Spleen (tissue), 13 donors: ENCODE measurements at places on chromosomes 11 and 22. TPM values are rescaled to one million over a fixed set of nuclear protein-coding genes. Genes with fewer than 3 reads are reported as not detected.

- H3K4me1 ChIP-seq, result no peaks in the 10 kb centered on the region
- no peak for DNase-seq
- no peak overlapping the region for H3K27ac ChIP-seq
- H3K27me3 ChIP-seq, result no peaks in the 10 kb centered on the region
- no peak overlapping the region for H3K4me3 ChIP-seq
Measured at GRCh38 chr11:60594998-60595642, 79.9 kb downstream of the MS4A13 start.

PRR33 gene
- total RNA-seq, result not detected

EHF gene
- 0.85 TPM for total RNA-seq

KCNJ5 gene
- 42.9 TPM for total RNA-seq

GRCh38 chr11:61747192-61747966, 5.1 kb upstream of the MYRF start:
- no peak overlapping the region for H3K27ac ChIP-seq
- peak; percentile 90 for DNase-seq
- H3K4me3 ChIP-seq, result no peak overlapping the region
- H3K36me3 ChIP-seq, result no peaks in the 10 kb centered on the region

GRCh38 chr22:43707648-43708047, 104.5 kb downstream of the EFCAB6 start:
- no peak overlapping the region for H3K4me3 ChIP-seq
- no peak overlapping the region for H3K27ac ChIP-seq
- no peaks in the 10 kb centered on the region for H3K4me1 ChIP-seq
- DNase-seq, result no peak
- H3K36me3 ChIP-seq, result no peaks in the 10 kb centered on the region
- no peaks in the 10 kb centered on the region for H3K27me3 ChIP-seq

APOBEC3A gene
- 32.0 TPM for total RNA-seq

DNA sequence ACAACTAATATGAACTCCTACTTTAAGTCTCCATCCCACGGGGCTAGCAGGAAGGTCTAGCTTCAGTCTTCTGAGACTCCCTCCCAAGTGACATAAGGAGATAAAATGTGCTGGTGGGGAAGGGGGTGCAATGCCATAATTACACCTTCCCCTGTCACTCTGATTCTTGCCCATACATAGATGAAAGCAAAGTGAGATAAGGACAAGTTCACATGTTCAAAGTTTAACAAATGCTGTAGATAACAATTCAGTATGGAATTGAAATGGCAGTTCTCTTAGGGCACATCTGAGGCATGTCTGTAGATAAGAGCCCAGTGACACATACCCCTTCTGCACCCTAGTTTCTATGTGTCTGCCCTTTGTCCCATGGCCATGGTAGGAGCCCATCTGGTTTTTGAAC, 38.2 kb upstream of the PANX1 start:
- H3K27me3 ChIP-seq, result no peaks in the 10 kb centered on the region
- H3K27ac ChIP-seq, result no peak overlapping the region

GRCh38 chr11:20197881-20198280, 37.6 kb upstream of the DBX1 start:
- no peak for DNase-seq
- no peak overlapping the region for H3K27ac ChIP-seq
- no peaks in the 10 kb centered on the region for H3K36me3 ChIP-seq
- H3K4me3 ChIP-seq, result no peak overlapping the region

GRCh38 chr11:113203141-113203753, 111.1 kb upstream of the TTC12 start:
- H3K36me3 ChIP-seq, result no peaks in the 10 kb centered on the region
- no peak overlapping the region for H3K27ac ChIP-seq
- DNase-seq, result no peak
- H3K4me3 ChIP-seq, result no peak overlapping the region

GRCh38 chr22:39474351-39475111, 17.7 kb downstream of the MGAT3 start:
- H3K36me3 ChIP-seq, result no peaks in the 10 kb centered on the region
- peaks cover 24% of the 10 kb centered on the region for H3K4me1 ChIP-seq

ADM2 gene
- 3.3 TPM for total RNA-seq

DNA sequence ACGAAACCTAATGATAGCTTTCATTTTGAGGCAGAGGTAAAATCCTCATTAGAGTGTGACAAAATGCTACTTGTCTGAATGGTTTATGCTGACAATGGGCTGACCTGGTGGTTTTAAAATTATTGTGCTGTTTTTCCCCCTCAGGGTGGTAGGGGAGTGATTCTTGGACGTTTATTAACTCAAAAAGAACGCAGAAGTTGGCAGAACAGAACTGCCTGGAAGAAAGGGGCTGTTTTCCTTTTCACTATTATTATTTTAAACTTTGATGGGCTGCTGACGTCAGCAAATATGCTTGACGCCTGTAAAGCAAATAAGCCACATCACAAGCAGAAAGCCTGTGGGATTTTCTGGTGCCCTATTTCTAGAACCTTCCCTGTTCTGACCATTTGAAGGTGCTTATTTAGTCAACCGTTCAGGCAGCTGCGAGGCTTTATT, 4.0 kb downstream of the RASSF10 start:
- no peak for DNase-seq
- H3K4me1 ChIP-seq, result peaks cover 25% of the 10 kb centered on the region
- peaks cover 95% of the 10 kb centered on the region for H3K27me3 ChIP-seq
- H3K36me3 ChIP-seq, result no peaks in the 10 kb centered on the region

DNA sequence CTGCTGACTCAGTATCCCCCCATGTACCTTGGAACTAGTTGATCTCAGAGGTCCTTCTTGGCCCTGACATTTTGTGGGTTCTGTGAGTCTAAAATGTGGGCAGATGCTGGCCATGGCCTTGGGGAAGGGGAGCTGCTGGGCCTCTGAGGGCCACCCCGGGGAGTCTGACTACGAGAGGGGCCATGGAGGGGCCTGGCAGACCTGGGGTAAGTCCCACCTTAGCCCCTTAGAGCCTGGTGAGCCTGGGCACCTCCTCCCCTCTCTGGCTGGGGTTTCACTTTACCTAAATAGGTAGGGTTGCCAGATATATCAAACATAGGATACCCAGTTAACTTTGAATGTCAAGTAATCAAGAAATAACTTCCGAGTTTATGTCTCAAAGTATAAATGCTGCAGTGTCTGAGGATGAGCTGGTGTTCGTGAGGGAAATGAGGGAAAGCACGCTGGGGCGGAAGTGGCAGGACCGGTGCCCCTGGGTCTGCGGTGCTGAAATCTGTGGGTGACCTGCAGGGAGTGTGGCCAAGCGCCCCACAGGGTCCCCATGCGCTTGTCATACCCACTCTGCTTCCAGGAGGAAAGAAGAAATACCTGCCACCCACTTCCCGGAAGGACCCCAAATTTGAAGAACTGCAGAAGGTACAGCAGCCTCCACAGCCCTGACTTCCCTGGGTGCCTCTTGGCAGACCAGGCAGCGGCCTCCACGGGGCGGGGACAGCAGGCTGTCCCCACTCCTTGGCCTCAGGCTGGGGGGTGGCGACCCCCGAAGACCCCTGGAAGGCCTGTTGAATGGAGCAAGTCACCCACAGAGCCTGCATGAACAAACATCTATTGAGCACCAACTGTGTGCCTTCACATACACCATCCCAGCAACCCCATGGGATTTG, 4.8 kb downstream of the PARVG start:
- H3K4me1 ChIP-seq, result peaks cover 11% of the 10 kb centered on the region
- DNase-seq, result peak; percentile 72
- no peak overlapping the region for H3K27ac ChIP-seq
- H3K27me3 ChIP-seq, result peaks cover 5% of the 10 kb centered on the region
- no peak overlapping the region for H3K4me3 ChIP-seq

DNA sequence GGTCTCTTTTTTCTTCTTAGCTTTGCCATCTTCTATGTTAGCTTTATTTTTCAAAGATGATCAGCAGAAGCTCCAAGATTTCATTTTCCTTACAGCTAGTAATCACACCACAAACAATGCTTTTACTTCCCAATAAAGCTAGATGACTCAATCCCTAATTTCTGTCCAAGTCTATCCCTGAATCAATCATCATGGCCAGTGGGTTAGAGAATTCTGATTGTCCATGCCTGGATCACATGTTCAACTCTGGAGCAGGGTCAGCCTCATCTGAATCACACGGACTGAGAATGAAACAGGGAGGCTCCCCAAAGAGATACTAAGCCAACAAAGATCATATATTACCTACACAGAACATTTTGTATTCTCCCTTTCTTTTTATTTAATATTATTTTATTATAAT, 79.6 kb downstream of the BBOX1 start:
- H3K27ac ChIP-seq, result no peak overlapping the region
- no peak for DNase-seq
- H3K4me1 ChIP-seq, result no peaks in the 10 kb centered on the region
- no peaks in the 10 kb centered on the region for H3K36me3 ChIP-seq
- H3K4me3 ChIP-seq, result no peak overlapping the region

DNA sequence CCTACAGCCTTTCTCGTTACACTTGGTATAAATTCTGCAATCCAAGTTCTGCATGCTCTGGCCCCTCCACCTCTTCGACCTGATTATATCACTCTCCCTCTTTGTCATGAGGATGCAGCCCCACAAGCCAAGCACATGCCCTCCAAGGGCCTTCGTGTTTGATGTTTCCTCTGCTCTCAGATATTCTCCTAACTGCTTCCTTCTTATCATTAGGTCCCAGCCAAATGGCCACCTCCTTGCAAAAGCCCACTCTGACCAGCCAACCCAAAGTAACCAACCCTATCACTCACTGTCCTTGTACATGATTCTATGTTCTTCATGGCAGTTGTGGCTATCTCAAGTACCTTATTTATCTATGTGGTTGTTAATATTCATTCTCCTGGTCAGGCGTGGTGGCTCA, 38.3 kb upstream of the LRRC55 start:
- H3K4me3 ChIP-seq, result no peak overlapping the region
- H3K27me3 ChIP-seq, result peaks cover 16% of the 10 kb centered on the region
- H3K36me3 ChIP-seq, result no peaks in the 10 kb centered on the region

DNA sequence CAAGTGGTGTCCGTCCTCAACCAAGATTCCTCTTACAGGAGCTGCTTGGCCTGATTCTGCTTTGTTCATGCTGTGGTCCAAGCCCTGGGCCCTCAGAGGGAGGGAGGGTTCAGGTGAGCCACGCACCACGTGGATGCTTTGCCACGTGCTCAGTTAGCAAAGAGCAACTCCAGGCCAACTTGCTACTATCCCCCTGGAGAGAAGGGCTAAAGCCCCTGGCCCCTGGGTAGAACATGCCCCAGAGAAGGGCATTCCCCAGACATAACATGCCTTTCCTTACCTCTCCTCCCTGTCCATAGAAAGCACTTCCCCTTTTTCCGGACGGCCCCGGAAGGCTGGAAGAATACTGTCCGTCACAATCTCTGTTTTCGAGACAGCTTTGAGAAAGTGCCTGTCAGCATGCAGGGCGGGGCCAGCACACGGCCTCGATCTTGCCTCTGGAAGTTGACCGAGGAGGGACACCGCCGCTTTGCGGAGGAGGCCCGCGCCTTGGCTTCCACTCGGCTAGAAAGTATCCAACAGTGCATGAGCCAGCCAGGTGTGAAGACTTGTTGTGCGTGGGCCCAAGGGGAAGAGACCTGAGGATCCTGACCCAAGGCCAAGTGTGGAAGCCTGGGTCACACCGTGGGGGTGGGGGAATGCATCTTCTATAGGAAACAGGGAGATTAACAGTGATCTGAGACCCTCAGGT, 8.8 kb downstream of the FOXR1 start:
- H3K27me3 ChIP-seq, result no peaks in the 10 kb centered on the region
- H3K27ac ChIP-seq, result no peak overlapping the region
- peak; percentile 43 for DNase-seq
- peaks cover 16% of the 10 kb centered on the region for H3K4me1 ChIP-seq
- H3K36me3 ChIP-seq, result no peaks in the 10 kb centered on the region
- no peak overlapping the region for H3K4me3 ChIP-seq

OR52E8 gene
- not detected for total RNA-seq

- no peaks in the 10 kb centered on the region for H3K36me3 ChIP-seq
- H3K27ac ChIP-seq, result peak overlapping the region; percentile 87
- H3K27me3 ChIP-seq, result no peaks in the 10 kb centered on the region
- peaks cover 61% of the 10 kb centered on the region for H3K4me1 ChIP-seq
- H3K4me3 ChIP-seq, result peak overlapping the region; percentile 88
- no peak for DNase-seq
Measured at GRCh38 chr22:46251266-46251665, 1.2 kb upstream of the CDPF1 start.

- H3K4me1 ChIP-seq, result no peaks in the 10 kb centered on the region
- H3K36me3 ChIP-seq, result no peaks in the 10 kb centered on the region
- no peak overlapping the region for H3K27ac ChIP-seq
- H3K27me3 ChIP-seq, result no peaks in the 10 kb centered on the region
Measured at GRCh38 chr11:19258641-19259230, 18.0 kb upstream of the E2F8 start.

FERMT3 gene
- 190 TPM for total RNA-seq

SLC22A9 gene
- not detected for total RNA-seq

DNA sequence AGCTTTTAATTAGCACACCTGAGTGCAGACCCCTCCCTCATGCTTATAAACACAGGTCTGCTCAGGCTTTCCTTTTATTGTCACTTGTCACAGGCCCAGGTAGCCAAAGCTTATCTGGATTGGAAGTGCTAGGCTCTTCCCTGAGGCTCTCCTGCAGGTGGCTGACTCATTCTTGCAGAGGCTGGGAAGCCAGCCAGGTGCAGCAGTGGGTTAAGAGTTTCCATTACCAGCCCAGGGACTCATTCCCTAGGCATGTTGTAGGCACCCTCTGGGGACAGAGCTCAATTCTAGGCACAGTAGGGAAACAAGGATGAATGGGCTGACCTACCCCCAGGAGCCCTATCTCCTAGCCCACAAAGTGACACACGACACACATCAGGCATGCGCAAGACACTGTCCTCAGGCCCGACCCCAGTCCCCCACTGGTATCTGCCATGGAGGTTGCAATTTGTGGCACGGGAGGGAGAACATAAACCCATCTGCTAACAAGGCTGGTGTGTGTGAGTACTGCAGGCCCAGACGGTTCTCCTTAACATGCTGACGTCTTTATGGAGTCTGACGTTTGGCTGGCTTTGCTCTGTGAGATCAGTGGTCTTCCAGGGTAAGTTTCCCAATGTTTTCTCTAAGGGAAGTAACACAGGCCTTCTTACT, 94.2 kb downstream of the ABTB2 start:
- no peak for DNase-seq
- no peaks in the 10 kb centered on the region for H3K36me3 ChIP-seq
- no peak overlapping the region for H3K27ac ChIP-seq
- no peaks in the 10 kb centered on the region for H3K4me1 ChIP-seq
- peaks cover 3% of the 10 kb centered on the region for H3K27me3 ChIP-seq
- H3K4me3 ChIP-seq, result no peak overlapping the region

TH gene
- total RNA-seq, result not detected

DEFB131B gene
- total RNA-seq, result not detected

- peak overlapping the region; percentile 55 for H3K27ac ChIP-seq
- H3K4me3 ChIP-seq, result peak overlapping the region; percentile 43
- peaks cover 5% of the 10 kb centered on the region for H3K36me3 ChIP-seq
- H3K27me3 ChIP-seq, result peaks cover 8% of the 10 kb centered on the region
- peaks cover 28% of the 10 kb centered on the region for H3K4me1 ChIP-seq
- DNase-seq, result peak; percentile 80
Measured at GRCh38 chr11:66335531-66336233, 552 bp downstream of the RIN1 start.

SEC14L6 gene
- 0.23 TPM for total RNA-seq
